ENCODE measurements at places on chromosomes 6 and 20.

- no peak for DNase-seq
Measured at GRCh38 chr6:27868311-27868710, 43.9 kb downstream of the OR2B2 start.

- DNase-seq: no peak
Measured at GRCh38 chr6:14384175-14384949, 266.8 kb downstream of the CD83 start.

DNA sequence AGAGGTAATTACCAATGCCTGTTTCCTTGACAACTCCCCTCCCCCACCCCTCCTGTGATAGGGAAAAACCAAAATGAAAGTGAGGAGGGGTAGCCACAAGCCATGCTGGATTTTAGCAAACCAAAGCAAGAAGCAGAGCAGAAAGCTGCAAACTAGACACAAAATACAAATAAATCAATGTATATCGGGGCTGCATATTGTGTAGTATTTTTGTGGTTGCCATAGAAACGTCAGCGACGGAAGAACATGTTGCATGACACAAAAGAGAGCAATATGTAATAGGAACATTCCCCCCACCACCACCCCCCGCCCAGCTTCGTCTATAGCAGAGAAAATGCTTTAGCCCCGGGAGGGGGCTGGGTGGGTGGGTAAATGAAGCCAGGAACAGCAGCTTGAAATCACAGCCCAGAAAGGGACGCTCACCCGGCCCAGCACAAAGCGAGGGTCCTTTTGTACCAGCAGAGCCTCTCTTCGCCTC lies 548 bp downstream of the AGPAT4 start:
- DNase-seq: no peak

- peak; percentile 77 for DNase-seq
Measured at GRCh38 chr20:51386586-51386985, 155.9 kb downstream of the NFATC2 start.

DNA sequence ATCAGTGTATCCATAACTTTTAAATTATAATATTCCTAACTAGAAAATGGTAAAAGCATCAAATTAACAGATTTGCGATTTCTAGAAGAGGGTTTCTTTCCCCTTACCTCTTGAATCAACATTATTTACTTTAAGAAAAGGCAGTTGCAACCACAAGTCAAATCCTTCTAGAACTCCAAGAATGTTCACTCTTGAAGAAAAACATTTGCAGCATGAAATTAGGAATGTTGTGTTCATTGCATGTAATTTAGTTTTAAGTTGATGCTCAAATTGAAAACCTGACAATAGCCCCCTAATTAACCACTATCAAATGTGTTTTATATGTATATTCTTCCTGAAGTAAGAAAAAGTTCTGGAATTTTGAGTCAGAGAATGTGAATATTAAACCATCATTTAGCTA lies 2.3 kb upstream of the REV3L start:
- no peak for DNase-seq

DNA sequence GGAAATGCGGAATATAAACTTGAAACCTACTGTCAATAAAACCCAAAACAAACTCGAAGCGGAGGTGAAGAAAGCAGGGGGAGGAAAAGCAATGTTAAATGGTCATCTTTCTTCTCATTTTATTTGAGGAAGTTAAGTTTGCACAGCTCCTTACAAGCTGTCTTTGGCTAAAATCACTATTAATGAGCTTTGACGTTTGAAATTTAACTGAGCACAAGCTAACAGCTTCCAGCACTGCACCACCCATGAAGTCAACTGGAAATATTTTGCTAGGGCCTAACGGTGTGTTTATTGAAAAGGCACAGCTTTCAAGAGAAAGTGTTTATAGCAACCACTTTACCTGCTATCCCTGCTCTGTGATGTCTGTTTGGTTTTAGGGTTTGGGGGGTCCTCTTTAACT lies 103.8 kb downstream of the PKHD1 start:
- DNase-seq: no peak

GRCh38 chr6:134806180-134806798 lies 143.6 kb downstream of the ALDH8A1 start:
- DNase-seq: no peak

- DNase-seq: no peak
Measured at GRCh38 chr6:12614456-12614855, 102.1 kb upstream of the PHACTR1 start.

DNA sequence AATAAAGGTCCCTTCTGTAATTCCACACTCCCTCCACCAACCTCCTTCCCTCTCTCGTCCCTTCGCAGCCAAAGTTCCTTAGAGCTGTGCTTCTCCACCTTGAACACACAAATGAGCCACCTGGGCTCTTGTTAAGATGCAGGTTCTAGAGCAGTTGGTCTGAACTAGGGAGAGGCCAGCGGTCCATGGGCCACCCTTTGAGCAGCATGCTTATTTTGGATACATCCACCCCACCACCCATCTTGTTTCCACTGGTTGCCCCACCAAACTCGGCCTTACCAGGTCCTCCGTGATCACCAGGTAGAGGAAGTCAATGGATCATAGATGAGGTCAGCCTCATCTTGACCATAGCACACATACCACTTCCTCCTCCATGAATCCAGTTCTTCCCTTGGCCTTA lies 7.3 kb upstream of the BPIFA2 start:
- no peak for DNase-seq

GRCh38 chr6:124478906-124479305 lies 483.3 kb upstream of the RNF217 start:
- DNase-seq: no peak

- DNase-seq: no peak
Measured at GRCh38 chr6:98094696-98095095, 739.7 kb upstream of the POU3F2 start.

GRCh38 chr6:52362443-52363227 lies 684 bp downstream of the PAQR8 start:
- peak; percentile 36 for DNase-seq

DNA sequence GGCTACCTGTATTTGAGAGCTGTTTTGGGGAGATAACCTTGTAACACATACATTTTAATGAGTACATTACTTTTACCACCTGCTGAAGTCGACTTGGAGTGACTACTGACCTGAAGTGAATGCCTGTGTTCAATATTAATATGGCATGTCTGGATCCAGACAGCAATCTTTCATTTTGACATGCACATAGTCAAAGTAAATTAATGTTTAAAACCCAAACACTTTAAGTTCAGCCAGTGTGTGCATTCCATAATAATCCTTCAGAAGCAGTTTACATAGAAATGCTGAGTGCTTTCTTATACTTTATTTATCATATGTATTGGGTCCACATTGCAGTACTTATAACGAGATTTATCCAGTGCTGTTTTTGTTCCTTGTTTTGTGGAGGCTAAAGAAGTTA lies 38.0 kb downstream of the CDKAL1 start:
- DNase-seq: no peak

- DNase-seq: no peak
Measured at GRCh38 chr6:168326294-168327261, 7.0 kb upstream of the DACT2 start.

- peak; percentile 22 for DNase-seq
Measured at GRCh38 chr20:437787-438486, 24.4 kb downstream of the TBC1D20 start.

DNA sequence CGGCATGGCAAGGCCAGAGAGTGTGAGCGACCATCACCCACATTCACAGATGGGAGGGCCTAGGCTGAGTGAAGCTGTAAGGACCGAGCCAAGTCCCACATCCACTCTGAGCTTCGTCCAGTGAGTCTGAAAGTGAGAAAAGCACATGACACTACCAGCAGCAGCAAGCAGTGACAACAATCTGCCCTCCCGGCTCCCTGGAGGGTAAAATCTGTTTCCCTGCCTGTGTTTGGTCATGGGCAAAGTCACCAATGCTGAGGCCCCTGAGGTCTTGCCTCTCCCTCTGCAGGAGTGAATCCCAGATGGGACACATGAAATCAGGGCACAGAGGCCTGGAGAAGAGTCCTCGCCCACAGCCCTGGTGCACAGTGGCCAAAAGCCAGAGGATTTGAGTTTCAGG lies 6.4 kb upstream of the CST7 start:
- no peak for DNase-seq

DNA sequence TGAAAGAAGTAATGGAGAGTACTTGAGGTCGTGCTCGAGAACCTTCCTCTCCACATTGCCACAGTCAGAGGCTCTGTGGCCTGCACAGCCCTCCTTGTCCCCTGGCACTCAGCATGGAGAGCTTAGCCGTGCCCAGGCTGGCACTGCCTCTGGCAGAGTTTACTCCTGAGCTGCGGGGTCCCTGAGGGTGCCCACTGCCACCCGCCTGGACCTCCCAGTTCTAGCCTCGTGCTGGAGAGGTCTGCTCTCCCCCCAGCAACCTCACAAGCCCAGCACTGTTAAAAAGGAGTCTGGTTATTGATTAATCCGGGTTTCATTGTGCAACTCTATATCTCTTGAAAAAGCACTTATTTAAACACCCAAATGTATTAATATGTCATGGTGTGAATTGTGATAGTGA lies 226.8 kb downstream of the TMEM242 start:
- DNase-seq: no peak

DNA sequence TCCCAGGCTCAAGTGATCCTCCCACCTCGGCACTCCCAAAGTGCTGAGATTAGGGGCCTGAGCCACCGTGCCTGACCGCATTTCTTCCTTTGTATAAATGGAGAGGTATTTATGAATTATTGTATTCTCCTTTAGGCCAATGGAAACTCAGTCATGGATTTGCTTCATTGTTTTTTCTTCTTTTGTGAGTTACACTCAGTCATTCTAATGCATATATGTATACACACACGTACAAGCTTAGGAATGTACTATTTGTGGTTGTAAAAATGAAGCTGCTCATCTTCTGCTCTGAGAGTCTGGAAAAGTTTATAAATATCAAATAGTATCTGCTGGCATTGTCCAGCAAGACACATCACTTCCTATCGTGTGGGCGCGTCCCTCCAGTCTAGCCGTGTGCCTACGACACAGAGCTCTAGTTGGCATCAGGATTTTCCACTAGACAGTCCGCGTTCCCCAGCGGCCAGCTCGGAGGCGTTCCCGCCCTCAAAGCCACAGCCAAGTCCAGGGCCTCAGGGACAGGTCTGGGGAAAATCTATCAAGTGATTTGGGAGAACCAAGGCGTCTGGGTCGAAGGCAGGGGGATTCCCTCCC lies 215.2 kb downstream of the NFATC2 start:
- DNase-seq: no peak

DNA sequence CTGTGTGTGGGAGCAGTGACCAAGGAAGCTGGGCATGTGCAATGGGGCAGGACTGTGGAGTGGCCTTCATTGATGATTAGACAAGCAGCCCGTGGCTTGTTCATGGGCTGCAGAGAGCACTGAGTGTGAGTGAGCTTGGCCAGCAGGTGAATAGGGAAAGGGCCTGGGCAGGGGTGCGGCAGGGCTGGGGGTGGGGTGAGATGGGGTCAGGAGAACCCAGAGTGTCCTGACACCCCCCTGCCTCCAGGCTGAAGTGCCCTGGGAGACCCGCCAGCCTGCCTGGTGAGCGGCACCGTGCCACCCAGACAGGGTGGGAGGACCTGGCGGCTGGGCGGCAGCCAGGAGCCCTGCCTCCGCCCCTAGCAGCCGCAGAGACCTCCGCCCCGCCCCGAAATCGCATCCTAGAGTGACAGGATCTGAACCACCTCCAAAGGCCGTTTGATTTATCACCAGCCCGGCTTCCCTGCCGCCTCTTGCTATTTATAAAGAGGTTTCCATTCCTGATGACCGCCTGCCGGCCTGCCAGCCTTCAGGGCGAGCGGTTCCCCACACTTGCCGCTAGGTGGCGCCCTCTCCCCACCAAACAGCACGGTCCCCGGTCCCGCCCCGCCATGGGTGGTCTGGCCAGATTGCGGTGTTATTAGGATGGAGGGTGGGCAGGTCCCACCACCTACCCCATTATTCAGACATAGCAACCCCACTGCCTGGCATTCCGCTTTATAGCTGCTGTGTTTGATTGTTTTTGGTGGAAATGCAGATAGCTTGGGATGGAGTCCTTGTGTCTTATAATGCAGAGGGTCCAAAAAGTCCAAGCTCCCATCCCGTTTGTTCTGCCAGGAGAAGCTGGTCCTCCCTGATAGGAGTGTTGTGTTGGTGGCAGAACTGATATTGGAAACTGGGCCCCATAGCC lies 3.5 kb downstream of the MYLK2 start:
- peak; percentile 55 for DNase-seq

DNA sequence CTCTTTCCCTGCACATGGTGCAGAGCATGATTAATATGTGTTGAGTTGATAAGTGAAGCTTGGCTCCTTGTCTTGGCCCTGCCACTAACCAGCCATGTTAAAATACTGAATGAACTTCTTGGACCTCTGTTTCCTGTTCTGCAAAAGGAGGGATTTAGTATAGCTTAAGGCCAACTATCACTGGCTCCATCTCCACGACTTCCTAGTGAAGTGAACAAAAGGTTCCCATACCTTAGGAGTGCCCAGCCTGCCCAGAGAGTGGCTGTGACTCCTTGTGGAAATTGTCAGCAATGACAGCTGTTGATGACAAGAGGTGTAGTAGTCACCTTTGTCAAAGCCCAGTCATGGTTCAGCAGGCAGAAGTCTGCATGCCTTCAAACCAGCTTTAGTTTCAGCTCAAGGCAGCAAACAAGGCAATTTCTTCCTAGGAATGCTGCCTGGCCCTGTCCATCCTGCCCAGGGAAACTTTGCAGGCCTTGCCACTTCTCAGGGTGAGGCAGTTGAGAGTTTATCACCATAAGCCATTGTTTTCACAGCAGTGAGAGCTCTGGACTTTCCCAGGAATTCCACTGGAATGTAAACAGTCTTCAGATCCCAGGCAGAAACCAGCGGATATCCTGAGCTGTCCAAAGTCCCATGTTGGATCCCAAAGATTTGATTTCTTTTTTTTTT lies 169.7 kb upstream of the TNFAIP3 start:
- no peak for DNase-seq

DNA sequence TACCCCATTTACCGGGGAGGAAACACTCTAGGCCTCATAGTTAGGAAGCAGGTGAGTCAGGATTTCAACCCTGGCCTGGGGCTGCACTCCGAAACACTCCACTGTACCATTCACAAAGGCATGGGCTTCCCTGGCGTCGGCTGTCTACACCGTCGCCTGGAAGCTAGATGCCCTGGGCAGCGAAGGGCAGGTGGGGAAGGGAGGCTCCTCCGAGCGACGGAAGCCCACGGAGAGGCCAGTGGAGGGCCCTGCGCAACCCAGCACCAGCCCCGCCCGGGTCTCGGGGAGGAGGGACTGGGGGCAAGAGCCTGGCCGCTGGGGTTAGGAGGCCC lies 16.1 kb downstream of the SDCBP2 start:
- no peak for DNase-seq

GRCh38 chr6:26331218-26332073 lies 33.6 kb upstream of the BTN3A2 start:
- DNase-seq: no peak

GRCh38 chr6:34922177-34922663 lies 33.2 kb downstream of the ANKS1A start:
- DNase-seq: peak; percentile 10

- DNase-seq: no peak
Measured at GRCh38 chr6:155115893-155116570, 120.9 kb downstream of the TIAM2 start.
